Osteoblast (primary cell): ENCODE measurements at places on chromosomes 16 and 17. TPM values are rescaled to one million over a fixed set of nuclear protein-coding genes. Genes with fewer than 3 reads are reported as not detected.

The GRIN2C gene
- total RNA-seq: 0.29 and 0.72 TPM in 2 replicates

The SCN4A gene
- under 0.01 TPM in 1 of 2 replicates, not detected in the other for total RNA-seq

The FOXF1 gene
- not detected in 2 replicates for total RNA-seq

The OTOA gene
- total RNA-seq: under 0.01 TPM in 2 replicates

The CTRB2 gene
- not detected in 2 replicates for total RNA-seq

The GUCY2D gene
- not detected in 2 replicates for total RNA-seq

The NACA2 gene
- total RNA-seq: under 0.01 TPM in 1 of 2 replicates, not detected in the other

The KRT17 gene
- 4.3 and 4.7 TPM in 2 replicates for total RNA-seq

The MT1M gene
- total RNA-seq: 8.5 and 8.7 TPM in 2 replicates

The CACNG3 gene
- total RNA-seq: not detected in 2 replicates

The UTS2R gene
- total RNA-seq: not detected in 2 replicates

The SHISA6 gene
- total RNA-seq: not detected in 2 replicates

The WDR90 gene
- 10.3 and 19.2 TPM in 2 replicates for total RNA-seq
